Stimulated activated naive CD4-positive, alpha-beta T cell treated with Interleukin-2 at 50 U/mL for 16 hours (primary cell): ENCODE measurements at places on chromosomes 13 and 19.

DNA sequence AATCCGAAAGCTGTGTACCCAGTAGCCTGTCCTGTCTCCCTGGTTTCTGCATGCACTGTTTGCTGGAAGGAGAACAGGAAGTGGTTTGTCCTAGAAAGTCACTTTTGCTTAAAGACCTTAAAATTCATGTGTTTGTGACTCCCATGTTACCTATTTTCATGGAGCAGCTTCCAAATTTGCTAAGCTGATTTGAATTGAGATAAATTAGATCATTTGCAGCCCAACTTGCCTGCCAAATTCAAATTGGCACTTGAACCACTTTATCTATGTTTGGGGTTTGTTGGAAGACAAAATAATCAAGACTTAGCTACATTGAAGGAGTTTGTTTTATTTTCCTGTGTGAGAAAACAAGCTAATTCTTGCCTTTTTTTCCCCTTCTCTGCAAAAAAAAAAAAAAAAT lies 532.5 kb downstream of the DIAPH3 start:
- no peak for DNase-seq

GRCh38 chr13:52345048-52345447 lies 60.9 kb downstream of the THSD1 start:
- DNase-seq: no peak

GRCh38 chr13:59744747-59745391 lies 418.9 kb downstream of the DIAPH3 start:
- DNase-seq: no peak

DNA sequence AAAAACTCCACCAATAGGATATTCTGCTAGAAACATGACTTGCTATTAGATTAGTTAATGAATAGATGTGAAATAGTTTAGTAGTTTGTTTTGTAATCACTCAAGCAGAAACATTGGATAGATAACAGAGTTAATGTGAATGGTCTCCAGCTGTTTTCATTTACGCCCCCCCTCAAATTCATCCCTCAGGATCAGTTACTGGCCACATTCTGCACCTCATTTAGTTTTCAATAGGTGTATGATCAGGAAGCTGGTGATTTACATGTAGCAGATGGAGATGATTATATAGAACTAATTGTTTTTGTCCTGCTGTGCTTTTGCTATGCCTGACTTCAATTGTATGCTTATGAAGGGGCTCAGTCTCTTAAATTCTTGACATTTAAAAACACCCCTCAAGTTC lies 759.0 kb downstream of the SLITRK6 start:
- DNase-seq: no peak

GRCh38 chr19:38971672-38972071 lies 3.9 kb downstream of the FBXO17 start:
- DNase-seq: no peak
